ENCODE measurements at places on chromosomes 12 and 14. TPM values are rescaled to one million over a fixed set of nuclear protein-coding genes. Genes with fewer than 3 reads are reported as not detected.

The KRT85 gene
- total RNA-seq: not detected

The ATP6V1D gene
- total RNA-seq: 38.7 TPM

The HELB gene
- total RNA-seq: 35.8 TPM

The OASL gene
- total RNA-seq: 43.7 TPM

The TMPRSS12 gene
- not detected for total RNA-seq

The TMEM121 gene
- 8.8 TPM for total RNA-seq

DNA sequence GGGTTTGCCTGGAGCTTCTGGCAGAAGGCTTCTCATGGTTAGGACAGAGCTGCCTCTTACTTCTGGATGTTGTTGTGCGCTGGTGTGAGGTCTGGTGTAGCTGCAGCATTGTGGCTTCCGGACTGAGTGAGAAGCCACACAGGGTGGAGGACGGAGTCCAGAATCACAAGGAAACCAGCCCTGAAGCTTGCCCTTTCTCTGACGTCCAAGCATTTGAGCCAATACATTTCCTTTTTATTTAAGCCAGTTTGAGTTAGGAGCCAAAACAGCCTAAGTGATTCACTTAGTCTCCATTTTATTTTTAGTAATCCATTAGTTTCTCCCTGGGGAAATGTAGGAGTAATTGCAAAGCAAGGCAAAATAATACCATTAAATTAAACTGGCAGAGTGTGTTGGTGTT is 402.4 kb upstream of the RGS6 start:
- DNase-seq: no peak

DNA sequence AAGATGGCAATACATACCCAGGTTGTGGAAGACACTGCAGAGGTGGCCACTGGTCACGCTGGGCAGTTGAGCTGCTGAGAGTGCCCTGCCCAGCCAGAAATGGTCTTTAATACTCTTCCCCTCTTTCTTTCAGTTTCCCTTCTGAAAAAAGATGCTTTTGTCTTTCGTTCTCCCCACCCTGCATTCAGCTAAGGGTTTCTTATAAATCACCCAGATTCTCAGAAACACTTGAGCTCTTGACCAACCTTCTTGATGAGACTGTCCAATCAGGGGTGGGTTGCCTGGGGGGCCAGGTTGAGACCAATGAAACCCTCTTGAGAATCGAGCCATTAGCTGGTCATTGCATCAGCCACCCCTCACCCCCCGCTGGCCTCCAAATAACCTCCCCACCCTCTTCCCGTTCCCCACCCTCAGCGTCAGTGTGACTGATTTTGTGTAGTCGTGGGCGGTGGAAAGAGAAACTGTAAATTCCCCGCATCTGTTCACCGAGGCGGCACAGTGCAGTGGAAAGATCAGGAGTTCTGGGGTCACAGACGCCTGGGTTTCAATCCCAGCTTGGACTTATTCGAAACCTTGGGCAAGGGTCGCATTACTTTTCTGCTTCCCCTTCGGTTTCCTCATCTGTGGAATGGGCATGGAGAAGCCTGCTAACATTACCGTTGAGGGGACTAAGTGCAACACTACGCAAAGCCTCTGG is 52.3 kb downstream of the SLC25A47 start:
- peak; percentile 71 for DNase-seq

DNA sequence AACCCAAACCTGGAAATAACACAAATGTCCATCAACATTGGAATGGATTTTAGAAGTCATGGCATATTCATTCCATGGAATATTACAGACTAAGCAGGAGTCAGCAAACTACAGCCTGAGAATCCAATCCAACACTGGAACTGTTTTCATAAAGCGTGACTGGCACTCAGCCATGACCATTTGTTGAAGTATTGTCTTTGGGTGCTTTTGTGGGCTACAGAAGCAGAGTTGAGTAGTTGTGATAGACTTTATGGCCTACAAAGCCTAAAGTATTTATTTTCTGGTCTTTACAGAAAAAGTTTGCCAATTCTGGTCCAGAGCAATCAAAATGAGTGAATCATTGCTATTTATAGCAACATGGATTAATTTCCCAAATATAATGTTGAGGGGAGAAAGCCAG is 34.5 kb upstream of the FRS2 start:
- DNase-seq: no peak

GRCh38 chr12:123896767-123897166 is 75.9 kb downstream of the CCDC92 start:
- no peak for DNase-seq

GRCh38 chr14:103346286-103346685 is 12.2 kb downstream of the EIF5 start:
- DNase-seq: no peak

DNA sequence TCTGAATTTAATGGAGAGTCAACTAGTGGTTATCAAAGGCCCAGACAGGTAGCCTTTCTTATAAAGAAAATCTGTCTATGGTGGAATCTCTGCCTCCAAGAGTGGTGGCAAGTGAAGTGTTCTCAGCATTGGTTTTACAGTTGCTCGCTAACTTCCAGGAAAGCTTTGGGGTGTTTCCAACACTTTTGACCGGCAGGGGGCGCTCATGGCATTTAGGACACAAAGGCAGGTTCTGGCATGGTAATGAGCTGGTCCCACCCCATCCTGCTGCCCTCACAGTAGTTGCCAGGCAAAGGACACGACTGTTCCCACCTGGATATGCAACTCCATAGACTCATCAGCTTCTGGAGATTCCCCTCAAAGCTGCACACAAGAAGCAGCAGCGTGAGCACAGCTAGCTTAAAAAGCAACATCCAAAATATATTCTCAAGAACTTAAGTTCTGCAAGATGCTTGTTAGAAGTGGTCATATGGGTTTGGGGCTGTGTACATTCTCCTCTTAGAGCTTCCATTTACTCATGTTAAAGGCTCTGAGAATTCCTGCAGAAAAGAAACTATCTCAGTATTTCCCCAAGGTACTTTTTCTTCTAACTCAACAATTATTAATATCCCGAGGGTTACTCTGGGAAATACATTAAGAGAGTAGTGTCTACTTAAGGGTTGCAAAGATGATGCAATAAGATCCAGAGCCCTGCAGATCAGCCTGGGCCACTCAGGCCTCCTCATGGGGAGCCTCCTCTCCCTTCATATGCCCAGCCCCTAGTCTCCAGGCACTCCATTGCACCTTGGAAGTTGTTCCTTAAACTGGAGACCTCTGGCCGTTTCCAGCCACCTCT is 14.8 kb downstream of the PROX2 start:
- DNase-seq: peak; percentile 93

GRCh38 chr14:55350461-55350860 is 61.2 kb downstream of the ATG14 start:
- DNase-seq: no peak

DNA sequence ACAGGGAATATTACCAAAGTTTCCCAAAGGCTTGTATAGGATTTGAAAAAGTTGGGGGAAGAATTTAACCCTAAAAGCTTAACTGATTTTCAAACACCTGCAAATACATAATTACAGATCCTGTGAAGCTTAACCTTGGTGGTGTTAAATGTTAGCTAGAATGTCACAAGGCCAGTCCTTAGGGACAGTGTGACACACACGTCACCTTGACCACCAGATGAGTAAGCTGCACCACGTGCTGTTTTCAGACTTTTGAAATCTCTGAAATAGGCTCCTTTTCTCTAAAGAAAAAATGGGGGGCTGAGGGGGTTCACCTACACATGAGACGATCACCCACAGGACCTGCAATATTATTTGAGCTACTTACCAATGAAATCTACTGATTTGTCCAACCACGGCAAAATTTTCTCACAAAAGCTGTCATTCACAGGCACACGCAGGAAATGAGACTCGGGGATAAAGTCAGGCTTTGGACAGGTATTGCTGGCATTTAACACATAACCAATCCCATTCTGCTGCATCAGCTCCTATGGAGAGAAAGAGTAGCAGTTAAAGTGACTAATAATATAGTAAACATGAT is 75.9 kb downstream of the DUSP16 start:
- DNase-seq: no peak

GRCh38 chr12:14931359-14931758 is 7.0 kb downstream of the ERP27 start:
- no peak for DNase-seq

DNA sequence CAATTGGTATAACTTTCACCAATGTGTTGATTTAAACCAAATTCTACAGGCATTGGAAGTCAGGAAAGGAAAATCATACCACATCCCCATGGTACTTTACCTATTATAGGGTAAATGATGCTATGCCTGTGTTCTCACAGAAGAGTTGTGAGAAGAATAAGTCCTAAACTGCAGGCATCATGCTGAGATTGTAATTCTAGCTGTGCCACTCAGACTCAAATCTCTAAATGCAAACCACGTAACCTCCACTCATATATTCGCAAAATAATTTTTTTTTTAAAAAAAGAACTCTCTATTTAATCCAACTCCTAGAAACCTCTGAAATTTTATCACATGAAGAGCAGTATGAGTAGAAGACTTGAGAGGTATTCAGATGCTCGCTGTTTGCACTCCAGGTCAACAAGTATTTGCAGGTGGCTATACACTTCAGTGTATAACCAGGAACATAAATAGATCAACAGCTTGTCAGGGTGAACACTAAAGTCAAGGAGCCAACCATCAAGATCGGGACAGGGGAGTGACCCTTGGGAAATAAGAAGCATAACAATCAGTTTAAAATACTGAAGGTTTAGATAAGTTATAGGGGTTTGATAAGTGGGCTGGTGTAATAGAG is 110.1 kb downstream of the SLC25A21 start:
- DNase-seq: no peak

DNA sequence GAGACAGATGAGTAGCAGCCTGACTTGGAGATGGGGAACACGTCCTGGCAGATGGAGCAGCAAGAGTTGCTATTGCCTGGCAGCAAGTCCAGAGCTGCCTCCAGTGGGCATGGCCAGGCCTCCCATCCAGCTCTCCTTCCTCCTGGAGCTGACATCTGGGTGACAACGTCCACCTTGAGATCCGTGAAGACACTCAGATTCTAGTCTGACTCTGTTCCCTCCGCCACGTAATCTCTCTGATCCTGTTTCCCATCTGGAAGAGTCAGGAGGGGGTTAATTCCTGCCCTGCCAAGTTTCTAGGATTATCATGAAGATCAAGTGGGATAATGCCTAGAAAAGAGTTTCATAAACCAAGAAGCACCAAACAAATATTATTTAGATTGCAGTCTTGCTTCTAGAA is 65.3 kb upstream of the FAM181A start:
- DNase-seq: no peak

- no peak for DNase-seq
Observed at GRCh38 chr14:26330982-26331381, 266.9 kb downstream of the NOVA1 start.

DNA sequence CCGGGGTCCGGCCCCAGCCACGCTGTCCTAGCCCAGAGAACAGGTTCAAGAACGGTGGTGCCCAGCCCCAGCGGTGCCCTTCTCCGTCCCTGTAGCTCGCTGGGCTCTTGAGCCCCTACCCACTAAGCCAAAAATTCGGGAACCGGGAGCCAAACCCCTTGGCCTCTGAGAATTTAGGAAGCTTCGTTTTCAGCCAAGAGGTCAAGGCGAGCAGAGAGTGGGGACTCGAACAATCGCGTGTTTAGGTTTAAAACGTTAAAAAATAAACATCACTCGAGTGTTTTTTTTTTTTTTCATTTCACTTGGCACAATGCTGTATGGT is 6.2 kb downstream of the SIX1 start:
- no peak for DNase-seq

DNA sequence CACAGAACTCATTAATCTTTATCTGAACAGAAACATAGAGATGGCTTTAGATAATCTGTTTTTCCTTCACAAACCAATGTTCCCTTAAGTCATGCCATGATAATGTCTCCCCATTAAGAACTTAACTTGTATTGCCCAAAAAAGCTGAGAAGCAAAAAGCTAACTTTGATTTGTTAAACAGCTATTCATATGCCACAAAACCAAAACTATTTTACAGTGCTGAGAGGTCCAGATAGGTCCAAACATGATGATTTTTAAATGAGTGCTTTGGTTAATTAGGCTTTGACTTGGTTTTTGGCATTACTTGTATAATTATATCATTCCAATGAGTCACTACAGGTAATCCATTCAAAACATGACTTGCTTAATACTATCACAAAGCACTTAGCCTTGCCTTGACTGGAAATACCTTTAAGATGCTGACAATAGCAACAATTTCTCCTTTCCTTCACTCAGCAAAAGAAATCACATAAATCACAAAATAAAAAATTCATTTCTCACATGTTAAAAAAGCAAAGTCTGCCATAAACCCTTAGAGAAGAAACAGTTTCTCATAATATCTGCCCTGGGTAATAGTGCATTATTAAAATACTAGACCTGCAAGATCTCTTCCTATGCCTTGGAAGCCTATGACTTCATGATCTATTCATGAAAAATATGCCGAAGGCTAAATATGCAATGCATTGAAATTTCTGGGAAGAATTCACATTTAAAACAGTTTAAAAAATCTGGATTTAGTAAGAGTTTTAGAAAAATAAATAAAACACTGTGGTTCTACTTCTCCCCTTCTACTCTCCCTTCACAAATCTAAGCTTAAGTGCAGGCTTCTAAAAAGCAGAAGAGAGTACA is 52.0 kb upstream of the SAV1 start:
- no peak for DNase-seq
